Activated CD8-positive, alpha-beta memory T cell treated with anti-CD3 and anti-CD28 coated beads for 36 hours (primary cell): ENCODE measurements at places on chromosomes 2 and 18. TPM values are rescaled to one million over a fixed set of nuclear protein-coding genes. Genes with fewer than 3 reads are reported as not detected.

The ZNF804A gene
- total RNA-seq: not detected

The CD226 gene
- total RNA-seq: 186 TPM

The NBAS gene
- total RNA-seq: 34.7 TPM

The GPAT2 gene
- 37.9 TPM for total RNA-seq

The DNAJC27 gene
- 3.3 TPM for total RNA-seq

The TLX2 gene
- 0.25 TPM for total RNA-seq

The ARL4C gene
- 43.1 TPM for total RNA-seq

The FOXD4L1 gene
- total RNA-seq: 0.21 TPM

The PARD6G gene
- total RNA-seq: 0.38 TPM

The GYPC gene
- total RNA-seq: 143 TPM

The AOX1 gene
- not detected for total RNA-seq

The CLEC4F gene
- total RNA-seq: not detected

The BIN1 gene
- total RNA-seq: 83.8 TPM

The HOXD10 gene
- not detected for total RNA-seq

The TOGARAM2 gene
- 5.7 TPM for total RNA-seq

The LRRC30 gene
- not detected for total RNA-seq

The BCL2 gene
- 74.9 TPM for total RNA-seq

The ACVR1C gene
- 0.44 TPM for total RNA-seq

The REG3G gene
- total RNA-seq: not detected

The FECH gene
- 29.5 TPM for total RNA-seq

The SLC66A3 gene
- total RNA-seq: 11.1 TPM

The DUSP2 gene
- total RNA-seq: 298 TPM

The LRATD1 gene
- total RNA-seq: not detected

The ECEL1 gene
- total RNA-seq: not detected

The SLC5A7 gene
- not detected for total RNA-seq

The ALKAL2 gene
- total RNA-seq: not detected

The FBXO36 gene
- total RNA-seq: 0.82 TPM

The FAM136A gene
- total RNA-seq: 106 TPM

The AKAIN1 gene
- not detected for total RNA-seq

The DSC2 gene
- total RNA-seq: not detected

The MAP2 gene
- total RNA-seq: not detected

The KIF5C gene
- total RNA-seq: 25.4 TPM

The MYO3B gene
- total RNA-seq: 0.19 TPM

The FLACC1 gene
- total RNA-seq: 1.3 TPM

The ARHGEF33 gene
- 0.89 TPM for total RNA-seq

The MPP4 gene
- not detected for total RNA-seq

The ERMN gene
- total RNA-seq: 0.82 TPM

The ARHGAP15 gene
- total RNA-seq: 36.4 TPM

The KCNF1 gene
- total RNA-seq: not detected

The C2orf80 gene
- not detected for total RNA-seq

The NTSR2 gene
- not detected for total RNA-seq

The HOXD3 gene
- not detected for total RNA-seq

The MYO7B gene
- total RNA-seq: 0.17 TPM

The TGFA gene
- 0.13 TPM for total RNA-seq

The IL1B gene
- total RNA-seq: not detected

The TMEM247 gene
- not detected for total RNA-seq

The TBR1 gene
- not detected for total RNA-seq

The TFPI gene
- not detected for total RNA-seq

The TUBB8B gene
- total RNA-seq: not detected

The DPP10 gene
- total RNA-seq: not detected
